ENCODE measurements at places on chromosomes 5 and 9. TPM values are rescaled to one million over a fixed set of nuclear protein-coding genes. Genes with fewer than 3 reads are reported as not detected.

- no peak for DNase-seq
These were observed 51.9 kb upstream of the ZBED3 start for GRCh38 chr5:77139001-77139400.

GRCh38 chr5:172858990-172859811, 25.1 kb downstream of the ERGIC1 start:
- DNase-seq, result no peak

GRCh38 chr5:137073189-137073588, 425.9 kb downstream of the SPOCK1 start:
- DNase-seq, result no peak

DNA sequence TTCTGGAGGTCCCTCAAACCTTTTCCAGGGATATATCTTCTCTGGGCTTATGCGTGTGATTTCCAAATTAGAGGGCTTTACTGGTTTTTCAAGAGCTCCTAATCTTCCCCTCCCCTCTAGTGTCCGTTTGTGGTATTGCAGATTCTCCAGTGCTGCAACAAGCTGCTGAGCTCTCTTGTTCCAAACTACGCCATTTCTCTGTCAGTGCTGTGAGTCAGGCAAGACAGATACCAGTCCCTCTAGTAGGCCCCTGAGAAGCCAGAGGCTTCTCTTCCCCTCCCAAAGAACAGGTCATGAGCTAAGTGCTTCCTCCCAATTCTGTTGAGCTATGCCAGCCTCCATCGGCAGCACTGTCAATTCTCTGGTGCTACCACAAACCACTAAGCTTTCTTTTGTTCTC, 149.5 kb downstream of the FANCC start:
- no peak for DNase-seq

DNA sequence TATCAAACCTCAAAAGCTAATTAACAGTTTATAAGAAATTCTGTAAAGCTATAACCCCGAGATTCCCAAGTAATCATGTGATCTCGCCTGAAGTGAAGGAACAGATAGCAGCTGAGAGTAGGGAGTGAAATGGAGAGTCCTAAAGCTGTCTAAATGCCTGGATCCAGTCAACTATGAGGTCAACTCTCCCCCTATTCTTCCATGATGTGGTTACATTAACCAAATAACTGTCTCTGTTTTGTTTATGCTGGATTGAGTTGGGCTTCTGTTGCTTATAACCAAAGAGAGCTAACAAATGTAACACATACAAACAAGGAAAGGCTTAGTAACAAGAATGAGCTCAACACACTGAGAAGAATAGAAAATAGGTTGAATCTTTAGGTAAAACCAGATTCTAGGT, 41.6 kb downstream of the GKAP1 start:
- DNase-seq, result no peak

GRCh38 chr5:1108865-1109174, 3.0 kb downstream of the SLC12A7 start:
- no peak for DNase-seq

DNA sequence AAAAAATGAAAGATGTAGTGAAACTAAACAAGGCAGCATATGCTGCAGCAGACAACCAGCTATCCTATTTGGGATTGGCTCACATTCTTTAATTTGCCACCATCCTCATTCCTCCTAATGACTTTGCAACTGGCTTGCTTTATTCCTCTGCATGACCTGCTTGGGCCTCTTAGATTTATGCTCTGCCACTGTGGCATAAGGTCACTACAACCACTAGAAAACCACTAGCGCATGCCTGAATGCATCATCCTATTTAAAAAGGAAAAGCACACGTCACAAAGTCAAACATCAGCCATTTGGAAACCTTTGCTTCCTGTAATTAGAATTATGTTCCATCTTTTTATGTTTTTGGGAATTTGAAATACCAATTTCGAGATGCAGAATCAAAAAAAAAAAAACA, 40.8 kb upstream of the CCDC152 start:
- no peak for DNase-seq

- no peak for DNase-seq
These were observed 324.3 kb upstream of the SEMA6A start for GRCh38 chr5:116898917-116899316.

DNA sequence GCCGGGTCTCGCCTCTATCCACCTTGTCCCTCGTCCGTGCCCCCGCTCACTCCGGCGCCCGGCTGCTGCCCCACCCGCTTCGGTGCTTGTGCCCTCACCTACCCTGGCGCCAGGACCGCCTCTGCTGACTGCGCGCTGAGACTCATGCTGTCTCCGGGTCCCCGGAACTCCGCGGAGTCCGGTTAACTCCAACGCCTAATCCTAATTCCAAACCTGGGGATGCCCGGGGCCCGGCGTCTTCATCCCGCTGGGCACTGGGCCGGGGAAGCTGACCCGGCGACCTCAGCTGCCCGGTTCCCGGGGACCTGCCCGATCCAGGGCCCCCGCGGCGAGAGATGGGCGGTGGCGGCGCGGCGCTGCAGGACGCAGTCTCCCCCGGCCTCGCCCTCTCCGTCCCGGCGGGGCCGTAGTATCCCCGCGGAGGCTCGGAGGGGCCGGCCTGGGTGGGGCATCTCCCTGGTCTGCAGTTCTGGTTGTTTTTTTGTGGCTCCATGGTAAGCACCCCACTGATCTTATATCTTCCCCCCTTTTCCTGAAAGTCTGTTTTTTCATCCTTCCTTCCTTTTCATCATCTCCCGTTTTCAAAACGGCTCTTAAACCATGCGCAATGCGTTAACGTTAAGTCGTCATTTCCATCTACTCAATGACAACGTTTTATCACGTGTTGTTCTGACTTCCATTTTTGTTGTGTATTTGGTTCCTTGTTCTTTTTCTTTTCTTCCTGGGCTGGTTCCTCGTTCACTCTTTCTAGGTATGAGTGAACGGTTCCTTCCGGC, 41.1 kb upstream of the PLEKHG4B start:
- no peak for DNase-seq

GRCh38 chr5:171412186-171412585, 7.3 kb upstream of the FGF18 start:
- no peak for DNase-seq

DNA sequence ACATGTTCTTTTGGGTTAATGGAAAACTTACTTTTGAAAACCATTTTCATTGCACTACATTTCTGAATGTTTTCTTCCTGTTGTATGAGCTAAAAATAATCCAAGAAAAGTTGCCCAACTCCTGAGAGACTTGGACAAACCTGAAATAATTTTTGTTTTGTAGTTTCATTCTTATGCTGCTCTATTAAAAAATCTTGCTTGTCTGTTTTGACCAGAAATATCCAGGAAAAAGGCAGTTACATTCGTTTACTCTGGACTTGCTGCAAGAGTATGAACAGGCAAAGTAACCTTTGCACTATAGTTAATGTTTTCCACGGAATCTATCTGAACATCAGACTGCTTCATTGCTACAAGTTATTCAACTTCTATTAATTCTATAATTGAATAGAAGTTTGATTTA, 200.1 kb upstream of the DAB2 start:
- no peak for DNase-seq

- no peak for DNase-seq
These were observed 52.3 kb downstream of the RGMB start for GRCh38 chr5:98825582-98826375.

DNA sequence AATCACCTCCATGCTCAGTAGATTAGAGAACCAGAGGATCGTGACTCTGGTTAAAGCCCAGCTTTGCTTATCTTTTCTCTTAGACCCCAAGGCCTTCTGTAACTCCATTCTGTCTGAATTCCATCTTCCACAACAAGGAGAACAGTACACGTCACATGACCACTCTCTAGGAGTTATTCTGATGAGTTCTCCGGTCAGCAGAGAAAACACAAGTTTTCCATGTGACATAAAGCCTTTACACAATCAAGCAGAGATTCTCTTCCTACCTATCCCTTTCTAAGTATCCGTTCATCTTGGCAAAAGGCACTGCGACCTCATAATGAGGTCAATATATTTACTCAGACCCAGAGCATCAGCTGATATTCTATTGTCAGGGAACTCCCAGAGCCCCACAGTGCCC, 112.3 kb downstream of the TRPM6 start:
- no peak for DNase-seq

GRCh38 chr5:178126556-178126955, 4.3 kb upstream of the RMND5B start:
- no peak for DNase-seq

GRCh38 chr9:36855448-36856315, 178.4 kb downstream of the PAX5 start:
- no peak for DNase-seq

DNA sequence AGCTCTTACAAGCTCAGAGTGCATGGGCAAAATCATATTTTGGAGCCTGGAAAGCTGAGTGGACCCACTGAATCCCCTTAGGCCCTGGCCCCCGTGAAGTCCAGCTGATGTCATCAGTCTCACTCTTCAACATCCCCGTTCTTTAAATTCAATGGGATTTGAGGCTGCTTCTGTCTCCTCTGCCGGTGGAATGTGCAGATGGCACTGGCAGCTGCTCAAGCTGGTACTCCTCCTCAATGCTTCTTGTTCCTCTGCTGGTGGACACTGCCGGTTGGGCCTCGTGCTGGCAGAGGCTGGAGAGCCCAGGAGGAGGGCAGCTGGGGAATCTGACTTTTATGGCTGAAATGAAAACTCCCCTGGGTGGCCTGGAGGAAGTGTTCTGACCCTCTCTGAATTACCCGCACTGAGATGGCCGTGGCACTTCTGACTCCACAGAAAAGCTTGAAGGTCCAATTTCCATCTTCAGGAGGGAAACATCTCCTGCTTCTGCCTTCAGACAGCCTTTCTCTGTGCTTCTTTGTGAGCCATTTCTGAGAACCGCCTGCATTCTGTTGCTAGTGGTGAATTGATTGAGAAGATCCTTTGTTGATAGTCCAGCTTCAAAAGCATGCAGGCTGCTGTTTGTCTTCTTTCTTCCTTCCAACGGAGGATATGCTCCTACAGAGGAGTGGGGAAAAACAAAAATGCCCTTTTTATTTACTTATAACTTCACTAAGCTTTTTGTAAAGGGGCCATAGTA, 298.9 kb downstream of the TMEM38B start:
- no peak for DNase-seq

DNA sequence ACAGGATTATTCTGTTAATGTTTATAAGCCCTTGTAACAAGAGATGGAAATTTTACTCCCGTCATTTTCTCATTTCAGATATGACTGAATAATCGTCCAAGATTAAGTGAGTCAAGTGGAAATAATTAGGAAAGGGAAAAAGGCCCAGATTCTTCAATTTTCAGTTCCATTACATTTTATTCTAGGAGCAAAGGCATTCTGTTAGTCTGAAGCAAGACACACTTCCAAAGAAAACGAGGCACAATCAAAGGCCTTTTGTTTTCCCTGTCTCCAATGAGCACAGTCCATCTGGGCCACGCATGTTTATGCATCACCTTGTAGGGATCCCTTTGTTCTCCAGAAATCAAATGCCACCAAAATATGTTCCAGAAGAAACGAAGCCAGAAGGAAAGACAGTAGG, 382.9 kb upstream of the RFX3 start:
- peak; percentile 81 for DNase-seq

- DNase-seq, result no peak
These were observed 48.1 kb upstream of the FCN2 start for GRCh38 chr9:134832471-134832870.

- no peak for DNase-seq
These were observed 29.7 kb downstream of the DIRAS2 start for GRCh38 chr9:90612957-90613356.

DNA sequence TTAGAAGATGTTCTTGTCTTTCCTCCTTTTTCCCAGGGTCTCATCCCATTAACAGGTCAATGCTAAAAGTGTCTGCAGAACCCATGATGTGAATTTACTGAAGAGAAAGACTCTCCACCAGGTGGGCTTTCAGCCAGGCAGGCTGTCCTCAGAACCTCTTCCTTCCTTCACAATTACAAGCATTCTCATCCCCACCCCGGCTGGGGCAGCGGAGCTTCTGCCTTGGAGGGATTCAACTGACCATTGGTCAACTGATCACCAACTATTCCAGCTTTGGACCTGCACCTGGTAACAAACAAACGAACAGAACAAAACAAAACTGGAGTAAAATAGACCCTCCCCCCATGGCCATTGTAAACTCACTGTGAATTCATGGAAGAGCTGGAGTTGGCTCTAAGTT, 12.6 kb downstream of the IL9 start:
- no peak for DNase-seq

- no peak for DNase-seq
These were observed 57.1 kb upstream of the CER1 start for GRCh38 chr9:14779566-14780022.

GRCh38 chr5:52073993-52074689, 690.9 kb downstream of the ISL1 start:
- no peak for DNase-seq

- DNase-seq, result no peak
These were observed 294.2 kb upstream of the CYLC2 start for GRCh38 chr9:102700936-102701335.

GRCh38 chr5:67437905-67438845, 241.6 kb upstream of the CD180 start:
- DNase-seq, result peak; percentile 37

GRCh38 chr5:137631453-137631852, 104.4 kb downstream of the KLHL3 start:
- DNase-seq, result no peak

- DNase-seq, result no peak
These were observed 30.0 kb upstream of the SUSD3 start for GRCh38 chr9:93028448-93029006.

GRCh38 chr9:6777213-6777902, 19.6 kb downstream of the KDM4C start:
- DNase-seq, result no peak

- DNase-seq, result no peak
These were observed 9.3 kb downstream of the ADCY2 start for GRCh38 chr5:7405277-7405676.

DNA sequence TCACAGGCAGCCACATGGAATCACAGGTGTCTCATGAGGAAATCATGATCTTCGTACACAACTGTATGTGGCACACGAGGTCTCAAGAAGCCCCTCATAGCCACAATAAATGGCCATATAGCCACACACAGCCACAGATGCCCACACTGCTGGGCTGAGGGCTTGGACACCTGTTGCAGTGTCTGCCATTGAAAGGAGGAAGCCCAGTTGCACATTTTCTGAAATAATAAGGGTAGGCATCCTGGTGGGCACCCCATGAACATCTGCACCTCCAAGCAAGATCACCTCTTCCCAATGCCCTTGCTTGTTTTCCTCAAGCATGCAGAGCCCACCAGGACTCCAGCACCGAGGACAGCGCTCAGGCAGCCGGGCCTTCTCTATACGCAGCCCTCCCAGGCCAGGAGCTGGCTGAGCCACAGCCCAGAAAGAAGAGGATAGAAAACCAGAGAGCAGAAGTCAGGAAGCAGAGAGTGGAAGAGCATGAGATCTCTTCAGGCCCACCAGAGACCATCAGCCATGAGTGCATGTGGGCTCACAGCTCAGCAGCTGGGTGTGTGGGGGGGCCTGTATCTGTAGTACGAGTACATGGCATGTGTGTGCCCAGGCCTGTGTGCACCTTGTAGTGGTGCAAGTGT, 1.0 kb upstream of the ACSL6 start:
- peak; percentile 17 for DNase-seq

The COL27A1 gene
- total RNA-seq, result 31.1 TPM

The ACTBL2 gene
- 5.8 TPM for total RNA-seq

The CDC25C gene
- 3.5 TPM for total RNA-seq

The MEF2C gene
- 125 TPM for total RNA-seq

The MCIDAS gene
- total RNA-seq, result not detected

The GPSM1 gene
- 18.6 TPM for total RNA-seq

The QRFP gene
- not detected for total RNA-seq

The ITK gene
- 1.3 TPM for total RNA-seq

The WNT8A gene
- total RNA-seq, result not detected

The MARCOL gene
- not detected for total RNA-seq

The CDH9 gene
- not detected for total RNA-seq

The SPACA9 gene
- 2.1 TPM for total RNA-seq

All from skin of body (tissue), 3 donors.